ENCODE measurements at places on chromosomes 11 and 22.

GRCh38 chr22:49413146-49413545, 414.5 kb downstream of the BRD1 start:
- no peak for DNase-seq

GRCh38 chr11:44483919-44484610, 81.4 kb upstream of the CD82 start:
- DNase-seq = no peak

GRCh38 chr11:46901156-46901555, 17.2 kb downstream of the LRP4 start:
- DNase-seq = no peak

DNA sequence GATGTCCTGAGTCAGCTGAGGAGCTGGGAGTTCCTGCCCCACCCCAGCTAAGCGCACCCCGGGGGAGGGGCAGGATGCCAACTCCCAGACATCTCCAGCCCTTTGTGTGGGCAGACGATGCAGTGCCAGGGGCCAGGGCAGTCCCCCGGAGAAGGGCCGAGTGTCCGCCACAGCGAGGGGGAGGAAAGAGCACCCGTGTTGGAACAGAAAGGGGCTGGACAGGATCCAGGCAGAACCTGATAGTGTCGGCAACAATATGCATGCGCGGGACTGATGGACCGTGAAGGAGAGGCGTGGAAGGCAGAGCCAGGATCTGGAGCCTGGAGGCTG, 1434.7 kb downstream of the BRD1 start:
- DNase-seq = no peak

- no peak for DNase-seq
These were observed 157.3 kb upstream of the BDNF start for GRCh38 chr11:27857588-27857987.

GRCh38 chr11:2743427-2744110, 43.8 kb upstream of the KCNQ1OT1 start:
- DNase-seq = no peak

GRCh38 chr11:95884376-95884775, 39.5 kb downstream of the MTMR2 start:
- no peak for DNase-seq

- no peak for DNase-seq
These were observed 7.3 kb downstream of the TRIM34 start for GRCh38 chr11:5631969-5632635.

- DNase-seq = peak; percentile 75
These were observed 102.7 kb downstream of the BRD1 start for GRCh38 chr22:49724893-49725489.

GRCh38 chr11:65613091-65613928, 711 bp downstream of the MAP3K11 start:
- no peak for DNase-seq

- DNase-seq = no peak
These were observed 27.8 kb downstream of the VWA5A start for GRCh38 chr11:124143034-124143433.

GRCh38 chr22:24191381-24191841, 10.1 kb downstream of the SUSD2 start:
- no peak for DNase-seq

GRCh38 chr11:124778281-124778680, 16.2 kb upstream of the ESAM start:
- no peak for DNase-seq

- DNase-seq = no peak
These were observed 80.4 kb downstream of the MYEOV start for GRCh38 chr11:69374110-69374945.

- DNase-seq = no peak
These were observed 41.3 kb upstream of the ETS1 start for GRCh38 chr11:128628686-128629085.

- peak; percentile 83 for DNase-seq
These were observed 32.7 kb upstream of the GLYATL1B start for GRCh38 chr11:59053387-59053786.

GRCh38 chr11:64675450-64676260, 47.3 kb downstream of the NRXN2 start:
- DNase-seq = no peak

GRCh38 chr11:95647355-95647754, 142.2 kb downstream of the FAM76B start:
- no peak for DNase-seq

DNA sequence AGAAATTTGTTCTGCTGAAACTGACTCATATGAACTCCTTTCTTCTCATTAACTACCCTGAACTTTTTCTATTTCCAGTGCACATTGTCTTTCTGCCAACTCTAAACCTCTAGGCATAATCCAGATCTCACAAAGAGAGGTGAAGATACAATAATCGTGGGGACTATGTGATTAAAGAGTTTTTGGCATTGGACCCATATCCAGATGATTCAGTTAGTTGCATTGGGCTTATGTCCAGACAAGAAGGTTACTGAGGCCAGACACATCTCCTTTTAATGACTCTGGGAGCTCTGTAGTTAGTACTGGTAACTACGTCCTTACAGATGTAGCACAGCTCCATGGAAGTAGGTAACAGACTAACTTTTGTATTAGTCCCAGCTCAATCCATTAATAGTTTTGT, 273.0 kb downstream of the CASP12 start:
- DNase-seq = no peak

GRCh38 chr11:13294771-13295579, 17.4 kb downstream of the BMAL1 start:
- DNase-seq = no peak

DNA sequence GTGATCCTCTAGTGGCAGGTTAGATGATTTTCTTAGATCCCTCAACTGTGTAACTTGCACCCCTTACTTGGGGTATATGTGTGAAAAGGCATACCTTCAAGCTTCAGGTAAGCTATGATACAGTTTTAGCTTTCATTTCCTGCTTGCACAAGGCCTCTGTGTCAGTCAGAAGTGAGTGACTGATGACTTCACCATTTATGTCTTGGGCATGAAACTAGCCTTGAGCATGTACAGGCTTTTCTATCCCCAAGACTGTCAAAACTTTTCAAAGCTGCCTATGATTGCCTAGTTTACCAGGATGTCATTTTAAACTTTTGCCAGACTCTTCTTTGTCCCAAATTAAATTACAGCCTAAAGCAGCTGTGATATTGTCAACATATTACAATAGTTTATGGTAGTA, 286.1 kb upstream of the CNTN5 start:
- DNase-seq = no peak

GRCh38 chr11:90847268-90847886, 624.5 kb upstream of the CHORDC1 start:
- DNase-seq = no peak

GRCh38 chr11:125180413-125181305, 16.1 kb downstream of the PKNOX2 start:
- no peak for DNase-seq

GRCh38 chr11:68412593-68413475, 47.7 kb upstream of the PPP6R3 start:
- peak; percentile 5 for DNase-seq

DNA sequence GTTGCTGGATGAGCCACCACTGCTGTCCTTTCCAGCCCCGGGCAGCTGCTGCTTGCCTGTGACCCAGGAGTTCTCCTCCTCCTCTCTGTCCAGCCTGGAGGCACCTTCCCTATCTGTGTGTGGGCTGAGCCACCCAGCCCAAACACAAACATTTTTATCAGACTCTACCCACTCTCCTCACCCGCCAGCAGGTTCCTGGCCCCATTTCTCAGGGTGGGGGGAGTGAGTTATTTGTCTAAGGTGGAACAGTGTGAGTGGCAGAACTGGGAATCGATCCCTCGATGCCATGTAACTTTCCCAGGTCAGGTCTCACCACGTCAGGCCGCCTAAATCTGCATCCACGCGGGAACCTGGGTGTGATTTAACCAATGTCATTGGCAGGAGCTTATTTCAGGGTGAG, 20.8 kb upstream of the SMIM38 start:
- no peak for DNase-seq
